SJSA1 (cell line): ENCODE measurements at places on chromosomes 5 and 9. TPM values are rescaled to one million over a fixed set of nuclear protein-coding genes. Genes with fewer than 3 reads are reported as not detected.

DNA sequence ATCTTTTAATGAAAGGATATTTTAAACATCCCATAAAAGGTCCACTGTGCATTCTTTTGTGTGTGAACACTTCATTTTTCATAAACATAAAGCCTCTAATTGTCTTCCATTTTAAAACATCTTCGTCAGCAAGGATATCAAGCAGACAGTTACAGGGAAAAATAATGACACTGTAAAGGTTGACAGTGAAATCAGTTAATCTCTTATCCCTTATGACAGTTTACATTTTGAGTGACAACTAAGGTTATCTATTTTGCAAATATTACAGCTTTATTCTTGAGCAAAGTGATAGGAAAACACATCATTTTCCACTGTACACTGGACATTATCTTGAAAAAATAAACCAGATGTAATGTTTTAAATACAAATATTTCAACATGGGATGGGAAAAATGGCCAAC lies 28.7 kb upstream of the EFNA5 start:
- DNase-seq, result no peak

CNTNAP3 gene
- total RNA-seq, result 0.13 TPM in 1 of 2 replicates, not detected in the other

DNA sequence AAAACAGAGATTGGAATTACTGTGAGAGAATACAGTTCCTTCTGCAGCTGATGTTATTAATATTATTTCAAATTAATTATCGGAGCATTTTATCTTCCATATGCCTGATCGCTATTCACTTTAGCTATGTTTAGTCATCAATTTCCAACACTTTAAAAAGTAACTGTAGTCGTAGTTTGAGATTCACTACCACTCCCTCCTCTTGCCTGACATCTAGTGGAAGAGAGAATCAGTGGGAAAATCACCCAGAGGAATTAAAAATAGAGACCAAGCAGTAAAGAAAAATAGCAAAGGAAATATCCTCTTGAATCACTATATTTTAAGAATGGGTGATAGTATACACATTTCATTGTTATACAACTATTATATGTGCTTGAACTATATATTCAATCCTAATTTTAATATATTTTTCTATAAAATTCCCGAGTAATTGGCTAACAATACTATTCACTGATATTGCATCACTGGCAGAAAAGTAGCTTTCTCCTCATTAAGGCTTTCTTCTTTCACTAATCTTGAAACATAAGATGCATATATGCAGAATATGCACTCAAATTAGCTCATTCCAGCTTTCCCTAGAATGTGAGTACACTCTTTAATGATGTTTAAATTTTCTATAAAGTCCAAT lies 708.7 kb downstream of the CDH9 start:
- no peak for DNase-seq

DNA sequence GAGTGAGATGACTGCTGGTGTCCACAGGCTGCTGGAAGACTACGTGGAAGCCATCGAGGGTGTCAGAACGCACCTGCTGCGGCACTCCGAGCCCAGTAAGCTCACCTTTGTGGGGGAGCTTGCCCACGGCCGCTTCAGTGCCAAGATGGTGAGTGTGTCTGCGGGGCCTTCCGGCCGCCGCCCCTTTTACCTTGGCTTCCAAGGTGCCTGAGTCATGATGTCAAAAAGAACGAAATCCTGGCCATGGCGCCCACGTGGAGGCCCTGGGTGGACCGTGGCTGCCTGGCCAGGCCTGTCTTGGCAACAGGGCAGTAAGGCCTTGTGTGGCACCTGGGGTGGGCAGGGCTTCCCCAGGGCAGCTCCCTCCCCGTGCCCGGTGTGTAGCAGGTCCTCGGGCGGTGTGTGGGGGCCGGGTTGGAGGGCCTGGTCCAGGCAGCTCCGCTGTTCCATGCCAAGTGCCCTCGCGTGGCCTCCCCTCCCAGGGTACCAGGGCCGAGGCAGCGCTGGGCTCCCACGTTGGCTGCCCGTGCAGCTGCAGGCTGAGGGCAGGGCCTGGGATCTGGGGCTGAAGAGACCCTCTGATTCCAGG lies 7.8 kb downstream of the DPP7 start:
- no peak for DNase-seq

ADAMTS19 gene
- total RNA-seq, result not detected in 2 replicates

GRCh38 chr5:123546657-123547056 lies 34.7 kb downstream of the CSNK1G3 start:
- no peak for DNase-seq

DNA sequence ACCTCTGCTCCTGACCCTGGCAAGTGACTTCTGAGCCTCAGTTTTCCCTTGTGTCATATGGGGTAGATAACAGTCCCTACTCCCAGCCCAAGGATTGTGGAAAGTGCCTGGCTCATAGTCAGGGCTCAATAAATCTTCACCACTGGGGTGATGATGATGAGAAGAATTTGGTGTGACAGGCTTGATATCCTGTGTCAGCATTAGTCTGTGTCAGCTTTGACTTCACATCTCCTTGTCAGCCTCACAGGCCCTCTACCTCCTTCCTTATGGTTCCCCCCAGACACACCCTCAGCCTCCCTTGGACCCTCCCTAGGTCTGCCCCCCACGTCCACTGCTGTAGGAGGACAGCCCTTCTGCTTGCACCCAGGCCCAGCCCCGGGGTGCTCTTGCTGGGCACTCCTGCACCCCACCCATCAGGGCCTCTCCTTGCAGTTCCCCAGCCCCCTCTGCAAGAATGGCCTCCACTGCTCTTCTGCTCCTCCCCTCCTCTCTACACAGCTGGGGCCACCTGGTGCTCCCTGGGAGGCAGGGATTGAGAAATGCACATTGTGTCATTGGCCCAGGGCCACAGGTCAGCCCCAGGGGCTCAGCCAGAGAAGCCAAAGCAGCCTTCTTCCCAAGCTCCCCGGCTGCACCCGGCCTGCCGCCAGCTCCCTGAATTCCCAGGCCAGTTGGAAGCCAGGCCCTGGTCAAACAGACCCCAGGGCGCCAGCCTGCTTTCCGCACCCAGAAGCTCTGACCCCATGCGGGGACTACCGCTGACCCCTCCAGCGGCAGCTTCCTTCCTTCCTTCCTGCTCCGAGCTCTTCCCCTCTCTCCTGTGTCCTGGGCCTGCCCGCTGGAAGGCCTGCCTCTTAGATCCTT lies 7.7 kb downstream of the FGFR4 start:
- no peak for DNase-seq

TNC gene
- total RNA-seq, result 35.7 and 37.6 TPM in 2 replicates

- DNase-seq, result no peak
Measured at GRCh38 chr5:93018461-93018860, 562.6 kb downstream of the NR2F1-AS1 start.

- peak; percentile 86 for DNase-seq
Measured at GRCh38 chr5:177599731-177600507, at the start of gene B4GALT7. Gene B4GALT7, plus strand, starts transcription at chr5:177600132. Its CDS starts 79 bp downstream, at chr5:177600211.

GRCh38 chr5:75985077-75985476 lies 98.1 kb upstream of the SV2C start:
- no peak for DNase-seq

GRCh38 chr5:103177543-103177942 lies 57.4 kb downstream of the PPIP5K2 start:
- DNase-seq, result no peak
